CD14-positive monocyte (primary cell): ENCODE measurements at places on chromosomes 3 and 15.

- no peak for DNase-seq
Observed at GRCh38 chr3:46093966-46094365, 66.7 kb upstream of the XCR1 start.

GRCh38 chr15:100762913-100763834, 116.5 kb upstream of the ALDH1A3 start:
- no peak for DNase-seq

- peak; percentile 17 for DNase-seq
Observed at GRCh38 chr3:54830658-54831057, 97.2 kb downstream of the LRTM1 start.

DNA sequence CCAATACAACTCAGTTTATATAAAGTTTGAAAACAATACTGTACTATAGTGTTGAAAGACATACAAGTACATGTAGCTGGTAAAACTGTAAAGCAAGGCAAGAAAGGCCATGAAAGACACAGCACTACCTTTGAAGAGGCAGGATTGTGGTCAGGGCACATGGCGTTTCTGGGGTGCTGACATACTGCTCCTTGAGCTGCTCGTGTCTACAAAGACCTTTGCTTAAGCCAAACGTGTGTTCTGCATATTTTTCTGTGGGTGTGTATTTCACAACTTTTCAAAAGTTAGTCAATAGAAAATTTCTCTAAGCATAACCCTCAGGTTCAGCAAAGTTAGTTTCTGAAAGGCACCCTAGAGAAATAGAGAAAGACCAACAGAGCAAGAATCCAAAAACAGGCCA, 14.1 kb upstream of the TOPAZ1 start:
- DNase-seq: no peak
